ENCODE measurements at places on chromosomes 2 and 18.

- no peak for DNase-seq
Observed at GRCh38 chr2:191452065-191452464, 206.9 kb downstream of the MYO1B start.

DNA sequence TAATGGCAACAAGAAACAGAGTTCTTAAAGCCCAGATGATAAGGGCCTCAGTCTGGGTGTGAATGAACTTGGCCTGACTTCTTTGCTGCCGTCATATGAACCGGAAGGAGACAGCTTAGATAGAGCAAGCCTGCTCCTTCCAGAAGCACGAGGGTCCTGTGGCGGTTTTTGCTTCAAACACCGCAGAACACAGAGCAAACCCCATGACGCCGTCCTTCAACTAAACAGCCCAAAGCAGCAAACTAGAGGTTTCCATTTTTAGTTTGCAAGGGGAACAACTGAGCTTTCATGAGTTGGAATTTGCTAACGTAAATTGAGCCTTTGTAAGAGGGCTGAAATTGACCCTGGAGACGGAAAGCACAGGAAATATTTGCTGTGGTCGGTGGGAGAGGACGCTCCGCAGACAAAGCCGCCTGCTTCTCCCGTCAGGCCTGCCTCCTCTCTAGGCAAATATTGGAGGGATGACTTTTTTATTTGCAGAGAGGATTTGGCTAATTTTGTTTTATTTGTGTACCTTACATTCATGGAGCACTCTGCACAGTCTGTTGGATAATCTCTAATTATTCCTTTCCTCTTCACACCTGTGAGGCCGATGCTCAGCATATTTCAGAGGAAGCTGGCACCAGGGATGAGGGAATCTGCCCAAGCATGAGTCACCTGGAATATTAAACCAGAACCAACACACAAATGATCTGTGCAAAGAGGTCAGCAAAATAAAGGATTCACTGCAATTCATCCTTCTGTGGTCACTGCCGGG lies 134.0 kb upstream of the NCK2 start:
- DNase-seq = no peak

GRCh38 chr2:20766798-20767644 lies 55.9 kb downstream of the LDAH start:
- no peak for DNase-seq

DNA sequence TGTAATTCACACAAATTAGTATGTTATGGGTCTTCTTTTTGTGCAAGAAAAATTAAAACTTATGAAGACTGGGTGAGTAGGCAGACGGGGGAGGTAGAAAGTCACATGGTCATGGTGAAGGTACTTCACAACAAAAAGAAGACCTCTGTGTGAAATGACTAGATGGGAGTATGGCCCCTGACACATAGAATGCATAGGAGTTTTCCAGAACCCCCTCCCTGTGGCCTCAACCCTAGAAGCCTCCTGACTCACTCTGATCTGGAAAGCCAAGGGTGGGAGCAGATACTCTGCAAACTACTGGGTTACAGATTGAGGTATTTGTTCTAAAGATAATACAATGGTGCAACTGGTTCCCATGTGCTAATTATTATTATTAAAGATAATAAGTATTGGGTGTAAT lies 23.2 kb downstream of the SATB2 start:
- DNase-seq = no peak

DNA sequence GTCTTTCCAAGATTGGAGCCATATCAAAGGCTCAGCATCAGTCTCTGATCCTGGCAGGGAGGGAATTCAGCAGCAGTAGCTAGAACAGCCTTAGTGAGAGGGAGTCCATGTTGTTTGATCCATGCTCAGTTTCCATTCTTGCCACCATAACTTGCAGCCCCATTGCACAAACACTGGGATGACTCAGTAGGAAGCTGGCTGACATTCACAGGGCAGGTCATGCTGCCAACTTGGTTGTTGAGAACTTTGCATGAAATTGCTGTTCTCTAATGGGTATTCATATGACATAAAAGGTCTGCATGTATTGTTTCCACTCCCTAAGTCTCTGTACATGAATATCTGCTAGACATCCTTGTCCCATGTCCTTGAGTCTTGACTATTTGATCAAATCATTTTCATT lies 29.9 kb upstream of the STAT4 start:
- no peak for DNase-seq

DNA sequence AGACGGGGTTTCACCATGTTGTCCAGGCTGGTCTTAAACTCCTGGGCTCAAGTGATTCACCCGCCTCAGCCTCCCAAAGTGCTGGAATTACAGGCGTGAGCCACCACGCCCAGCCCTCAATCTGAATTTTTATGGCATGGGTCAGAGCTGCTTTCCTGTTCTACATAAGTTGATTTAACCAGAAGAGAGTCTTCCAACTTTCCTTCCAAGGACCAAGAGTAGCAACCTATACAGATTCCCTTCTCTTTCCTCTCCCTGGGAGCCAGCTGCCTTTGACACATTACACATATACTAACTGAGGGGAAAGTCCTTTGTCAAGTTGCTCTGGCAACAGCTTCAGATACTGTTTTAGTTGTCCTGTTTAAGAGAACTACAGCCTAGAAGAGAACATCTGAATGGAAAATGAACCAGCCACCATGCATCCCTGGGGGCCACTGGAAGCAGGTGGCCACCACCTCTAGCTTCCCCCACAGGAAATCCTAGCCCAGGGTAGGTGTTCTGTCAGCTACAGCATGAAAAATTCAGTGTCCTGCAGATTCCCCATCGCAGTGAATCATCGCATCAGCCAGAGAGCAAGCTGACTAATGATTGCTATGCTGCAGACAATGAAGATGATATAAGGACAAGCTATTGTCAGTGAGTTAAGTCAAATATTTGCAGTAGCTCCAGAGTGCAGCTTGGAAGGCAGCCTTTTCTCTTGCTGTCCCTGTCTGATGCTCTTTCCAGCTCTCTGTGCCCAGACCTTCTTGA lies 62.9 kb downstream of the POMC start:
- DNase-seq = no peak

GRCh38 chr18:12092398-12093229 lies 1.0 kb upstream of the ANKRD62 start:
- peak; percentile 42 for DNase-seq

DNA sequence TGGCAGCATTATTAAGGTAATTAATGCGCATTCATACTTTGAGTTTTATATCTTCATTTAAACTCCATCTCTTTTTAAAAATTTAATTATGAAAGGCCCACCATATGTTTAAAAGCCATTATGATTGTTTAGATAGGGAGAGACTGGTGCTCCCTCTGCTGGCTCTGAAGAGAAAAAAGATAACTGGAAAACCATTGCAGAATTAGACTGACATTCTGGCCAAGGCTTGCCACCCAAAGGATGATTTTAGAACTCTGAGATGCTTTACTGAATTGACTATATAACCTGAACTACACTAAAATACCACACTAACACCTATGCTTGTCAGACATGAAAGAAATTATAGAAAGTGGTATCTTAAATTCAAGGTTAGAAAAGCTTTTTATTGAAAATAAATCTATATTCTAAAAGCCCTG lies 127.6 kb upstream of the SPOPL start:
- DNase-seq = peak; percentile 48

DNA sequence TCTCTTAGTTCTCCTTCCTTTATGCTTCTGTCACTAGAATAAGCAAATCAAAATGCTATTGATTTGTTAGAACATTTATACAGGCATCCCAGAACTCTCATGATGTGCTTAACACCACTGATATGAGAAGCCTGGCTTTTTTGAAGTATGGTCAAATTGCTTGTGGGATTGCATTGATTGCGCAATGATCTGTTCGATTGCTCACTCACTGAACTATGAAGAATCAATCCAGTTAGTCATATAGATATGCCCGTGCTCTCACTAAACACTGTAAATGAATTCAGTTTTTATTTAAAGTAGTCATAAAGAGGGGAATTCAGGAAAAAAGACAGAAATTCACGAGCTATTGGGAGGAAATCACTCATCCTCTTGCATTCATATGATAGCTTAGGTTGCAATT lies 1237.8 kb downstream of the SUCLG1 start:
- DNase-seq = no peak

Measured in HAP-1 (cell line).